ENCODE measurements at places on chromosomes 1 and 21. TPM values are rescaled to one million over a fixed set of nuclear protein-coding genes. Genes with fewer than 3 reads are reported as not detected.

- DNase-seq = no peak
Measured at GRCh38 chr1:236429715-236430274, 35.7 kb downstream of the EDARADD start.

- no peak for DNase-seq
Measured at GRCh38 chr1:182617734-182618351, 13.7 kb upstream of the RGS16 start.

DNA sequence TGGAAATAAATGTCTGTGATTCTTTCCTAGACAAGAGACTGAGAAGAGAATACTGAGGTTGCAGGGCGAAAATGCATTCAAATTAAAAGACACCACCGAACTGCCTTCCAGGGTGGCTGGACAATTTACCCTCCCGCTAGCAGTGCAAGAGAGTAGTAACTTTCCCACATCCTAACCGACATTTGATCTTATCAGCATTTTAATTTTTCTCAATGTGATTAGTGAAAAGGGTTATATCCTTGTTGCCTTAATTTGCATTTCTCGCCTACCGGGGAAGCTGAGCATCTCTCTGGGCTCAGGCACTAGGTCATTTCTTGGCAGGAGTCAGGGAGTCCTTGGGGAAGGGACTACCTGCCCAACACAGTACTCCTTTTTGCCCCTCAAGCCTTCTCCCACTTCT lies 2.8 kb downstream of the TNFRSF8 start:
- no peak for DNase-seq

PRCC gene
- 81.5 TPM for total RNA-seq
